Stimulated activated CD4-positive, alpha-beta T cell treated with anti-CD3 and anti-CD28 coated beads, TNF-alpha, amount 100 ng/mL, for 24 hours (primary cell): ENCODE measurements at places on chromosomes 5 and 9.

GRCh38 chr5:33524476-33524875 is 83.7 kb downstream of the TARS1 start:
- DNase-seq: no peak

GRCh38 chr9:121225240-121225639 is 23.6 kb upstream of the RAB14 start:
- DNase-seq: no peak

DNA sequence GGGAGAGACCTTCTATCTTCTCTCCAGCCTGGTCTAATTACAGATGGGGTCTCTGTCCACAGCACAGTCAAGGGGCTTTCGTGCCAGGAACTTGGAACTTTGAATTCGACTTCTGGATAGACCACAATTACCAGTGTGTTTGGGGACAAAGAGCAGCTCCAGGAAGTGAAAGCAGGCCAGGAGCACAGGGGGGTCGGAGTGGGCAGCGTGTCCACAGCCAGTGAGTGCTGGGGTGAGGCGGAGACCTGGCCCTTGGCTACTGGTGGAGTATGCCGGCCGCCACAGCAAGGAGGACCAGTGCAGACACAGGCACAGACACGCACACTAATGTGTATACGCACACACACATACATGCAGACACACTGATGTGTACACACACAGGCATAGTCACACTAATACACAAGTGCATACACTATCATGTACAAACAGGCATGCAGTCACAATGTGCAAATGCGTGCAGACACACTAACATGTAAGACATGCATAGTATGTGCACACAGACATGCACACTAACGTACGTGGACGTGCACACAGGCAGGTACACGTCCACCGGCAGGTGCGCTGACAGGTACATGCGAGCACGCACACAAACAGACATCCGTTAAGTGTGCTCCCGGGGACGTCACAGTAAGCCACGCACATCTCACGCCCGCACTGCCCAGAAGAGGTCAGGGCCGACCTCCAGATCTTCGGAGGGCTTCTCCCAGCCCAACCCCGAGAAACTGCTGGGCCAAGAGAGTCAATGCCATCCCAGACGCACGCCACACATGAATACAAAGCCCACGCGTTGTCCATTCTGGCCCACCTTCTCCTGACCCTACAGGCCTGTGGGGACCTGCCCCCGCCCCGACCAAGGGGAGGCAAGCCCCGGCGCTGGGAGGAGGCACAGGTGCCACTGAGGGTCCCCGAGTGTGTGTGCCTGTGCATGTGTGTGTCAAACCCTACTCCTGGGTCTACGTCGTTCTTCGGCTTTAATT is 46.5 kb downstream of the NKD2 start:
- DNase-seq: no peak

DNA sequence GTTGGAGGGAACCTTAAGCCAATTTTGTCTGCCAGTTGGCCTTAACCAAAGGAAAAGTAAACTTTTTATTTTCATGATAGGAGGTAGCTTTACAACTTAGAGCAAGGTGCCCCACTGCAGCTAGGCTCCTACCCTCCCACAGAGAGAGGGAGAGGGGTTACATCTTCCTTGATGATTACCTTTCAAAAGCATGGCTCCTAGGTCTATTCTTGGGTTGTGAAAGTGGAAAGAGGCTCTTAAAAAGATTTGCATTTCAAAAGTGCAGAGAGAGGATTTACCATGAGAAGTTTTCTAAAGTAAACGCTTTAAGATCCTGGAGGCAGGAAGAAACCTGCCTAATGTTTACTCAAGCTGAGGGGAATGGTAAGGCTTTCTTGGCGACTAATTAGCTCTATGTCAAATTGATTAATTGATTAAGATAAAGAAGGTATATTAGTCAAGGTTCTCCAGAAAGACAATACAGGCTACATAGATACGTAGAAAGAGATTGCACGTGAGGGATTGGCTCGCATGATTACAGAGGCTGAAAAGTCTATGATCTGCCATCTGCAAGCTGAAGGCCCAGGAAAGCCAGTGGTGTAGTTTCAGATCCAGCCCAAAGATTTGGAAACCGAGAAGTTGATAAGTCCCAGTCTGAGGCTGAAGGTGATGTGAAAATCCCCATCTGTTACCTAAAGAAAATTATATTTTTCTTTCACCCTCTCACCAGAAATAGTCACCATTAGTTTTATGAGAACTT is 333.8 kb upstream of the CTNND2 start:
- DNase-seq: no peak

DNA sequence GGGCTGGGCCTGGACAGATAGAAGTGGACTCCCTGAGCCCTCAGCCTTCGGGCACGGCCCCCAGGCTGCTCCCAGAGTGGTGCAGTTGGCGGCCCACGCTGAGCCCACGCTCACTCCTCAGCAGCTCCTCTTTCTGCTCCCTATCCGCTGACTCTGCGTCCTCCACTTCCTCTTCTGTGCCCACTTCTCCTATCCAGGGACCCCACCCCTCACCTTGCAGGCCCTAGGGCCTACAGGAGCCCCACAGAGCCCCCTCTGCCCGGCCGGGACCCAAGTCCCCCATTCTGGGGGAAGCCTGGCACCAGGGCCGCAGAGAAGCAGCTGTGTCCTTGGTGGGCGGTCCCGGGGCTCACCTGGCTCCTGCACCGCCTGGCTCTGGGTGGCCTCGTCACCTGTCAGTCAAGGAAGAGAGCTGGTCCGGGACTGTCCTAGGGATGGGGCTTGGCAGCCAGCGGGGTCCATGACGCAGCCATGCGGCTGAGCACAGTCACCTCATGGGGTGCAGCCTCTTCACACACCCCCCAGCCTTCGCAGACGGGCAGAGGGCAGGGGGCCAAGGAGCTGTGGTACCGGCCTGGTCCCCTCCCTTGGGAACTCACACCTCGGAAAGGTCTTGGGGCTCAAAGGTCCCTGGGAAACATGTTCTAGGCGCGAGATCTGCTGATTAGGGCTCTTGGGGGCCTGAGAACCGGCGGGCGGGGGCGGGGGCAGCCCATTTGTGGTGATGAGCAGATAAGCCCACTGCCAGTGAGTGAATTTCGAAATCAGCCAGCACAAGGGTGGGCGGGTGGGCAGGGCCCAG is 5.4 kb upstream of the NRARP start:
- no peak for DNase-seq

- DNase-seq: no peak
Measured at GRCh38 chr5:39176759-39177630, 42.4 kb downstream of the FYB1 start.

- no peak for DNase-seq
Measured at GRCh38 chr9:81374459-81375186, 314.7 kb downstream of the TLE1 start.

- DNase-seq: no peak
Measured at GRCh38 chr5:172849606-172850453, 15.8 kb downstream of the ERGIC1 start.

DNA sequence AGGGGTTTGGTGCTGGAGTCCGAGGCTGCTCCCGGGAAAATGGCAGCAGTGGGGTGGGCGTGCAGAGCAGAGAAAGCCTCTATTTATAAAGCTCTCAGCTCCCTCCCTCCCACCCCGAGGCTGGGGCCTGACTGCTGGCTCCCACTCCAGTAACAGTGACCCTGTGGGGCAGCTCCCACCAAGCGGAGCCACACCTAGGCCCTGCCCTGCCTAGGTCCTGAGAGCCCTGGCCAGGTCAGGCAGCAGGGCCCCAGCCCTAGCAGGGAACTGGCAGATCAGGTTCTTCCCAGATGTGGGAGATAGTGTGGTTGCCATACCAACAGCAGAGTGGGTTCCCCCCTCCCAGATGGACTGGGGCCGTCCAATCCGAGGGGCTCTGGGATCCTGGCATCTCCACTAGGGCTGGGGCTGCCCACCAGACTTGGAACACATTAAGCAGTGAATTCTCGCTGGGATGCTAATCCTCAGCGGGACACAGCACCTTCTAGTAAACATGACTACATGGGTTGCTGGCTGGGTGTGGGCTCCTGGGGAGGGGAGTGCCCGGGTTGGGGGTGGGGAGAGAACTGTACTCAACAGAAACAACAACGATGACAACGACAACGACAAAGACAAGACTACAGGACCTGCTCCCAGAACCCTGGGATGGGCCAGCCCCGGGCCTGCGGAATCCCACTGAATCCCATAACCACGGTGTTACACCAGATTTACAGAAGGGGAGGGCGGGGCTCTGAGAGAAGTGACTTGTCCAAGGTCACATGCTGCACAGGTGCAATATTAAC is 1.5 kb downstream of the SH3GLB2 start:
- DNase-seq: no peak

DNA sequence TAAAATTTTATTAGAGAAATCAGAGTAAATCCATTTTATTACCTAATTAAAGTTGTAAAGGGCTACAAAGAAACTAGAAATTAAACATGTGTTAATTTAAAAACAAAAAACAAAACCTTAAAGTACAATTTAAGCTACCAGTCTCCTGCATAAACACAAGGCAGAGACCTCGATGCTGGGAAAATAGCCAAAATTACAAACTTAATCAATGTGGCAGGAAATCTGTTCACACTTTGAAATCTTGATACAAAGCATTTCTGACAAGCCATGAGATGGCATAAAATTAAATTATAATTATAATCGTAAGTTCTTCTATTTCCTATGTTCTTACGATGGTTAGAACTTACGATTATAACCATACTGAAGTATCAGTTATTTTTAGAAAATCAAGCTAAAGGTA is 158.0 kb upstream of the FREM1 start:
- DNase-seq: no peak

- DNase-seq: no peak
Measured at GRCh38 chr5:158942217-158942616, 157.5 kb downstream of the EBF1 start.

DNA sequence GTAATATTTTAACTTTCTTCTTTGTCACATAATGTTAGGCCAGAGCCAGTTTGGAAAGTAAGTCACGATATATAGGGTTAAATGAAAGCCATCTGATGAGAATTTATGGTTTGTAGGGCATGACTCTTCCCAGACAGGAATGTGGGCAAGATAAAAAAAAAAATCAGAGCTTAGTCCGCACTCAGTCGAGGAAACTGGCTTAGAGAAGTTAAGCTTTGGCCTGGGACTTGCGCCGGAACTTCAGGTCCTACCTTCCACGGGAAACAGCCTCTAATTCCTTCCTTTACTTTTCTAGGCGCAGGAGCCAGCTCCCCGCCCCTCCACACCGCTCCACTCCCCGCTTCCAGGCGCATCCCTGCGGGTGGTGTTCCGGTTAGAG is 475 bp downstream of the DDX31 start:
- no peak for DNase-seq

DNA sequence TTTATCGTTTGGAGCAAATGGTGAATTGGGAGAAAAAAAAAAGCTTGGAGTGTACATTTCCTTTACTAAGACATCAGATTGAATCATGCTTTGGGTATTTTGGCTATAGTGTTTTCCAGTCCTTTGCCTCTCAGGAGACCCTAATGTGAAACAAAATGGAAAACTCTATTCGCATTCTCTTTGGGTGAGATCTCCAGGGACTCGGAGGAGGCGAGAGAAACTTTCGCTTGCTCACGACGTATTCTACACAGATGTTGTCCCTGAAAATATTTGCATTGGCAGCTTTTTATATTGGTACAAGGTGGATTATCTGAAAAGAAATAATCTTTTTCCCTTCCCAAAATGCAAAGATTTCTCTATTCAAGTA is 1240.1 kb upstream of the WWC1 start:
- no peak for DNase-seq

DNA sequence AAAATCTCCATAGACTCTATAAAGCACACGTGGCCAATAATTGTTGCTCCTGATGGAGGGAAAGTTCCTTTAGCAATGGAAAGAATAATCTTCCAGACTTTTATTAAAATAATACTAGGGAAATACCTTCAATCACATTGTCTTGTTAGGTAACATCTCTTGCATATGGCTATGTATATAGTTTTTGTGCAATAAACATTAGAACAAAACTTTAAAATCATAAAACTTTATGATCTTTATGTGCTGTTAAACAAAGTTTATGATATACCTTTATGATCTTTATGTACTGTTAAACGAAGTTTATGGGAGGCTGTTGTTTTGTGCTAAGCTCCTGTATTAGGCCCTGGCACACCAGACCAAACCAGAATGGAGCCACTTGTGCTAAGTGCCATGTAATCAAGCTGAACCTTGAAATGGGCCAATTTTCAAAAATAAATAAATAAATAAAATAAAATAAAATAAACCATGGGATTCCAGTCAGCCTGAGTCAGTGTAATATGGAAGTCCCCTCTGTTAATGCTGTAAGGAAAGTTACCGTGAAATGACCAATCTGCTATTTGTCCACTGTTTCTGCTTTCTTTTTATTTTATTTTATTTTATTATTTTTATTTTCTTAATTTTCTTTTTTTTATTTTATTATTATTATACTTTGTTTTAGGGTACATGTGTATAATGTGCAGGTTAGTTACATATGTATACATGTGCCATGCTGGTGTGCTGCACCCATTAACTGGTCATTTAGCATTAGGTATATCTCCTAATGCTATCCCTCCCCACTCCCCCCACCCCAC is 431.3 kb downstream of the SPATA31D1 start:
- no peak for DNase-seq

DNA sequence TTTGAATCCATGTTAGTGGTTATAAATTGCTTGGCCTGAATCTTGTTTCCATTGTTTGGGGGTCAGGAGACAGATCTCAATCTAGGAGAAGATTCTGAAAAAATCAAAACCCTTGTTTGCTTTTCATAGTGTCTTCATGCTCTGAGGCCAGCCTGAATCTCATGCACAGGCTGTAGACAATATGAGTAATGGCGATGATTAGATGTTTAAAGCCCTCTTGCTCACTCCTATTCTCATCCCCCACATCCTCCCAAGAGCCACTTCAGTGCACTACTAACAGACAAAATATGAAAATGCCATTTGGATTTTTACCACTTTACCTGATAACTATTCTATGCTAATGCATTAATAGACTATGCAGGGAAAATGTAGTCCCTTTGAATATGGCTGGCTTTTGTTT is 129.4 kb downstream of the NUDT12 start:
- DNase-seq: no peak

- no peak for DNase-seq
Measured at GRCh38 chr5:112641515-112642110, 96.1 kb upstream of the APC start.

- DNase-seq: no peak
Measured at GRCh38 chr5:177997319-177997670, 1.3 kb upstream of the PROP1 start.

GRCh38 chr5:22986281-22986680 is 133.1 kb upstream of the CDH12 start:
- no peak for DNase-seq

DNA sequence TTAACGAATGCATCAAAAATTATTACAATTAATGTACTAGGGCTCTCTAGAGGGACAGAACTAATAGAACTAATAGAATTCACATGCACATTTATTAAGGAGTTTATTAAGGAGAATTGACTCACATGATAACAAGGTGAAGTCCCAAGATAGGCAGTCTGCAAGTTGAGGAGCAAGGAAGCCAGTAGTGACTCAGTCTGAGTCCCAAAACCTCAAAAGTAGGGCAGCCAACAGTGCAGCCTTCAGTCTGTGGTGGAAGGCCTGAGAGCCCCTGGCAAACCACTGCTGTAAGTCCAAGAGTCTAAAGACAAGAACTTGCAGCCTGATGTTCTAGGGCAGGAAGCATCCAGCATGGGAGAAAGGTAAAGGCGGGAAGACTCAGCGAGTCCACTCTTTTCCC is 633.8 kb downstream of the SEMA5A start:
- no peak for DNase-seq

GRCh38 chr5:34835664-34836063 is 3.3 kb upstream of the TTC23L start:
- DNase-seq: no peak
